H4 (cell line): ENCODE measurements at places on chromosomes 11 and 22.

- no peak for DNase-seq
Observed at GRCh38 chr11:126518071-126518971, 162.8 kb downstream of the ST3GAL4 start.

DNA sequence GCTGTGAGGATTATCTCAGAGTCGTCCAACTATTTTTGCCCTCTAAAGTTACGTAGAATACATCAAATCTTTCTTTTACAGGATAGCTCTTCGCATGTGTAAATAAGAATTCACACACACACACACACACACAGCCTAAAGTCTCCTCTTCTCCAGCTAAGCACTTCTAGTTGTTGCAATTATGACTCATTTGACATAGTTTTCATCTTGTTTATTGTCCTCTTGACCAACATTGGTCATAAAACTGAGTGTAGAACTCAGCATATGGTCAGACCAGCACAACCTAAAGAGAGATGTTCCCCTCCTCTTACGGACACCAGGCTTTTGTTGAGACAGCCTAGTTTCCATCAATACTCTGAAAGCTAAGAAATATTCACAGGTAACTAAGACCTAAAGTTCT lies 234.2 kb downstream of the BLID start:
- peak; percentile 60 for DNase-seq

- DNase-seq: no peak
Observed at GRCh38 chr11:61413496-61413895, 16.3 kb downstream of the CPSF7 start.

- DNase-seq: peak; percentile 75
Observed at GRCh38 chr22:24402460-24403192, 24.8 kb upstream of the ADORA2A start.

- DNase-seq: peak; percentile 97
Observed at GRCh38 chr11:27234043-27234668, 128.9 kb downstream of the CCDC34 start.

DNA sequence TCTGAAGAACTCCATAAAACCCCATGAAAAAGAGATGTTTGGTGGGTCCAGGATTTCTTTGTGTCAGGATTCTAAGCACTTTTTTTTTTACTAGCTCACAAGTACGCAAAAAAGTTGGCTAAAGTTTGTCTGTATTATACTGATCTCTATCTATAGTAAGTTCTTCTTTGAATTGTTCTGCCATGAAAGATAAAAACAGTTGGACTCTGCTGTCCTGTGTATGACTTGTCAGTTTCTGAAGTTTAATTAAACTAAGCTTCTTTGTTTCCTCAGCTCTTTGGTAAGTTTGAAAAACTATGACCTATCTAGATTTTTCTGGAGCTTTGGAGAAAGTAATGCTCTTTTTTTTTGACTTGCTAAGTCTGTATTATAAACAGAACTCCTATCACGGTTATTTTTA lies 812.2 kb upstream of the LUZP2 start:
- DNase-seq: no peak

DNA sequence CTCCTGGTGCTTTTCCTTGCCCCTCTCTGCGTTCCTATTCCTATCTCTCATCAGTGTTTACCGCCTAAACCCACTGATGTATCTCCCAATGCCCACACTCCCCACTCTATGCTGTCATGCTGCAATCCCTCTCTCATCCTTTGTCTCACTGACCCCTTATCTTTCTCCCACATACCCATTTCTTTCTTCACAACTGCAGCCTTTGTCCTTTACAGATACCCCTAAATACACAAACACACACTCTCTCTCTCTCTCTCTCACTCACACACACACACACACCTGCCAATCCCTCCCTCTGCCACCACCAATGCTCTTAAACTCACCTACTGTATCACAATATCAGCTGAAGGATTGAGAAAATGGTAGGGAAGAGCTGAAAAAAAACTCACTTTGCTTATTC lies 5.3 kb upstream of the OR52B2 start:
- no peak for DNase-seq

DNA sequence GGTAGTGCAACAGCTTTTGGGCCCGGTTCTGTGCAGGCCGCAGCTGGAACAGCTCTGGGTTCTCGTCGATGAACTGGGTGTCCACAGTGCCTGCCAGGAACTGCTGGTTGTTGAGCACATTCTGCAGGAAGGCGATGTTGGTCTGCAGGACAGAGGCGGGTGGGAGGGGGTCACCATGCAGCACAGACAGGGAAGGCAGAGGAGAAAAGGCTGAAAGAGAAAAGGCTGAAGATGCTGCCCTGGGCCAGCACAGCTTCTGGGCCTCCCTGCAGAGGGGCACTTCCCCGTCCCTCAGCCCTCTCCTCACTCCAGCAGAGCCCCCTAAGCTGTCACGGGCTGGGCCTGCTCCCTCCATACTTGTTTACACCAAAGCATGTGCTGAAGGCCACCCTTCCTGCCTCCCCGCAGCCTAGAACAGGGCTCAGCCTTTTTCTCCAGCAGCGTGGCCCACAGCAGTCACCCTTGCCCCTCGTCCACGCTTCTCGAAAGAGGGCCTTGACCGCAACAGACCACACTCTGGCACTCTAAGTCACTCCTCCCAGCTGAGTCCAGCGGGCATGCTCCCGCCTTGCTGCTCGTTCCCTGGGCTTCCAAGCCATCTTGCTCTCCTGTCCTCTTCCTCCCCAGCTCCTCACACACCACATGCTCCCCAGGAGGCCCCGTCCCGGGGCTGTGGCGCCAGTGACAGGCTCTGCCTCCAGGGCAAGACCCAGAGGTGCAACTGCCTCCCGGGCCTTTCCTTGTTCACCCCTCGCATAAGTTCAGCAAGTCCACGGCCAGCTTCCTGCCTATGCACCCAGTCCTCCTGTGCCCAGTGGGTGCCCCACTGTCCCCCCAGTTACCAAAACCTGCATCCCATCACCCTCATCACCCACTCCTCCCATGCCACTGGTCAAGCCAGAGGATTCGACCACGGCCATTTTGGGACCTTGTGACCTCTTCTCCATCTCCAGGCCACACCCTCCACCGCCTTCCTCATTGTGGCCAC lies 3.3 kb upstream of the LRFN4 start:
- no peak for DNase-seq

DNA sequence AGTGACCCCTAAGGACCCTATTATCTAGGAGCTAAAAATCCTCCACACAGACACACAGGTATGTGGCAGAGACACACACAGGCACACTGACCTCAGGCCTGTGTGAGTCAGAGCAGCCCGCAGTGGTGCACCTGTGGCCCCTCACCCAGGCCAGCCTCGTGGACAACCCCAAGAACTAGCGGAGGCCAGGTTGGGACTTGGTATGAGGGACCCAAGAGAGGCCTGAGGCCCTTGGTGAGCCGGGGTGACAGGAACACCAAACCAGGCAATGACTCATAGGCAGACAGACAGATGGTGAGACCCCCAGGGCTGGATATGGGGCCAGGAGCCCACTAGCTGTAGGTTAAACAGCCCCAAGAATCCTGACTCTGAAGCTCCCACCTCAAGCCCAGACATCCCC lies 6.0 kb downstream of the CASTOR1 start:
- DNase-seq: no peak

DNA sequence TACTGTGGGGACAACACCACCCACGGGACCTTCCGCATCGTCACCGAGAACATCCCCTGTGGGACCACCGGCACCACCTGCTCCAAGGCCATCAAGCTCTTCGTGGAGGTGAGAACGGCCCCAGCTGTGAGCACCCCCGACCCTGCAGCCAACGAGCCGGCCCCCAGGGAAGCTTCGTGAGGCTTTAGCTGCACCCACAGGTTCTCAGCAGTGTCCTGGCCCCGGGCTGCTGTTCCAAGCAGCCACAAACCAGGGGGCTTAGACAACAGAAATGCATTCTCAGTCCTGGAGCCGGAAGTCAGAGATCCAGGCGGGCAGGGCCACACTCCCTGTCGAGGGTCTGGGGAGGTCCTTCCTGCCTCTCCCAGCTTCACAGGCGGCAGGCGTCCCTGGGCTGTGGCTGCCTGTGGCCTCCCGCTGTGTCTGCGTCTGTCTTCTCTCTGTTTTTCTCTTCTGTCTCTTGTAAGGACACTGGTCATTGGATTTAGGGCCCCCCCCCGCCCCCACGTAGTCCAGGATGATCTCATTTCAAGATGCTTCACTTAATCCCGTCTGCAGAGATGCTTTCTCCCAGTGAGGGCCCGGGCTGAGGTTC lies 12.5 kb downstream of the MUC5B start:
- DNase-seq: no peak

GRCh38 chr22:48258064-48258701 lies 1495.7 kb downstream of the TBC1D22A start:
- DNase-seq: no peak

GRCh38 chr22:20585639-20586402 lies 78.4 kb downstream of the MED15 start:
- DNase-seq: no peak

DNA sequence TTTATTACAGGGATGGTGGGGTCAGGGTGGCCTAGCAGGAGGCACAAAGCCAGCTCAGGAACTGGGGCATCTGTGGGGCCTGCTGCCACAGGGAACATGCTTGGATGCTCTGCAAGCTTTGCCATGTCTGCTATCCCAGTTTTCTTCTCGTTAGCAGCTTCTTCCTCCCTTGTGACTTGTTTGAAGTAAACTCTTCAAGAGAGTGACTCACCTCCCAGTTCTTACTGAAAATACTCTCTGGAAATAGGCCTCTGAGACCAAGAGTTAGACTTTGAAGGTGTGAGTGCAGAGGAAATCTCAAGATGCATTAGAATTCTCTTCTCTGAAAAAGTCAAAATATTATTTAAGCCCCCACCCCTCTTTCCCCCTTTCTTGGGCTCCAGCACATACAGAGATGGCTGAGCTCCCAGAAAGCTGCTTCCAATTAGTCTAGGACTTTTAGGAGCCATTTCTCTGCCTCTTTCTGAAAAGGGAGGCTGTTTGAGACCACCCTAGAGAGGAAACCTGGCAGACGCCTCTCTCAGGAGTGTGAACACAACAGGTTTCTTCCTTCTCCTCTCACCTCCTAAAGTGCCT lies 15.1 kb downstream of the CWC15 start:
- DNase-seq: no peak

DNA sequence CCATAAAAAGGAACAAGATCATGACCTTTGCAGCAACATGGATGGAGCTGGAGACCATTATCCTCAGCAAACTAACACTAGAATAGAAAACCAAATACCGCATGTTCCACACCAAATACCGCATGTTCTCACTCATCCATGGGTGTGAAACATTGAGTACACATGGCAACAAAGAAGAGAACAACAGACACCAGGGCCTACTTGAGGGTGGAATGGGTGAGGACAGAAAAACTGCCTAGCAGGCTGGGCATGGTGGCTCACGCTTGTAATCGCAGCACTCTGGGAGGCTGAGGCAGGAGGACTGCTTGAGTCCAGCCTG lies 12.3 kb downstream of the EHD1 start:
- no peak for DNase-seq

GRCh38 chr11:7511401-7511800 lies 2.4 kb upstream of the PPFIBP2 start:
- DNase-seq: peak; percentile 34

- DNase-seq: no peak
Observed at GRCh38 chr11:952406-953385, 27.0 kb downstream of the AP2A2 start.

- no peak for DNase-seq
Observed at GRCh38 chr11:44179173-44179572, 83.7 kb downstream of the EXT2 start.

GRCh38 chr22:50360578-50360977 lies 17.5 kb downstream of the PPP6R2 start:
- no peak for DNase-seq

DNA sequence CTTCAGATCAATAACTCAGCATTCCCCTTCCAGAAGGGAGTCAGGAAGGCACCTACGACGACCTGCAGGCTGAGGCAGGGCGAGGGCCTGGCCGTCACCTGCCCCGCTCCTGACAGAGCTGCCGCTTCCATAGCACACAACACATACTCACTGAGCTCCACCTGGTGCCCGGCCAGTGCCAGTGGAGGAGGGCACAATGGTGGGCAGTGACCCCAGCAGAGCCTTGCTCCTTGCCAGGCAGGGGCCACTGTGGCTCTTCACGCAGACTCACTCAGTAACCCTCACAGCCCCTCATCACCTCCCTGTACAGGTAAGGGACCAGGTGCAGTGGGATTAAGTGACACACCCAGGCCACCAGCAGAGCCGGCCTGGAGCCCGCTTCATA lies 24.6 kb downstream of the LRFN4 start:
- DNase-seq: no peak

- DNase-seq: no peak
Observed at GRCh38 chr11:123564221-123564620, 90.2 kb downstream of the SCN3B start.

- no peak for DNase-seq
Observed at GRCh38 chr11:36405585-36406367, 104.3 kb downstream of the TRAF6 start.

DNA sequence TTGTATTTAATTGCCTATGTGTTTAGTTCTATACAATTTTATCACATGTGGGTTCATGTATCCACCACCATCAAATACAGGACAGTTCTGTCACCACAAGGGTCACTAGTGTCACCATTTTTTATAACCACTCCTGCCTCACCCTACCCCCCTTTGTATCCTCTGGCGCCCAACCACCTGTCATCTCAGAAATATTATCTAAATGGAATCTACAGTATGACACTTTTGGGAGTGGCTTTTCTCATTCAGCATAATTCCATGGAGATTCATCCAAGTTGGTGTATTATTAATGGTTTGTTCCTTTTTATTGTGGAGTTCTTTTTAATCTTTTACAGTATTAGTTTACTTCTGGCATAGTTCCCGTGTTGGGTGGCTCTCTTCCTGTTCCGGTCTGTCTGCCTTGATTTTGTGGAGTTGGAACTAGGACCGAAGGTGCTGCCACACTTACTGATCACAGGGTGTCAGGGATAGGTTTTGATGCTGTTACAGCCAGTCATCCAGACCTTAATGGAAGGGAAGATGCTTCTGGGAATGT lies 58.5 kb downstream of the TNRC6B start:
- no peak for DNase-seq

DNA sequence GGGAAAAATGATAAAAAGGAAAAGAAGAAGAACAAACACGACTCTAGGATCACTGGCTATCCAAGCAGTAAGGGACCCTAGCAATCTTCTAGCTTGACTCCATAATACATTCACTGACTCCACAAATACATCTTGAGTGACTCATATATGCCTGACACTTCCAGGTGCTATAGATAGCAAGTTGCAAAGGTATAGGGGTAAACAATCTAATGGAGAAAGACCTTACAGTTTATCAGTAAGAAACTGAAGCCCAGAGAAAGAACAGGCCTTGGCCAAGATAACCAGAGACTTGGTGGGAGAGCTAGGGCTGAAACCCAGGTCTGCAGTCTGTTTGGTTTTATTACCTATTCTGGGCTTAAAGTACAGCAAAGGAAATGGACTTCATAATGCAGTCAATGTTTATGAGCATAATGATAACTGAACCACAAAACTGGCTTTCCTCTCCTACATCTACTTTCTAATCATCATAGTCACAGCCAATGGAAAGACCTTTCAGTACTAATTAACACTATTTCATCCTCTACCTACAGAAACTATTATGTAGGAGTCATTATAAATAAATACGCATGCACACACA lies 19.7 kb upstream of the SLC5A1 start:
- DNase-seq: no peak

- no peak for DNase-seq
Observed at GRCh38 chr22:31089160-31090100, 8.3 kb downstream of the SMTN start.
